Activated CD4-positive, CD25-positive, alpha-beta regulatory T cell (primary cell): ENCODE measurements at places on chromosomes 6 and 20.

GRCh38 chr6:18527836-18528743 is 140.9 kb downstream of the RNF144B start:
- DNase-seq = no peak

DNA sequence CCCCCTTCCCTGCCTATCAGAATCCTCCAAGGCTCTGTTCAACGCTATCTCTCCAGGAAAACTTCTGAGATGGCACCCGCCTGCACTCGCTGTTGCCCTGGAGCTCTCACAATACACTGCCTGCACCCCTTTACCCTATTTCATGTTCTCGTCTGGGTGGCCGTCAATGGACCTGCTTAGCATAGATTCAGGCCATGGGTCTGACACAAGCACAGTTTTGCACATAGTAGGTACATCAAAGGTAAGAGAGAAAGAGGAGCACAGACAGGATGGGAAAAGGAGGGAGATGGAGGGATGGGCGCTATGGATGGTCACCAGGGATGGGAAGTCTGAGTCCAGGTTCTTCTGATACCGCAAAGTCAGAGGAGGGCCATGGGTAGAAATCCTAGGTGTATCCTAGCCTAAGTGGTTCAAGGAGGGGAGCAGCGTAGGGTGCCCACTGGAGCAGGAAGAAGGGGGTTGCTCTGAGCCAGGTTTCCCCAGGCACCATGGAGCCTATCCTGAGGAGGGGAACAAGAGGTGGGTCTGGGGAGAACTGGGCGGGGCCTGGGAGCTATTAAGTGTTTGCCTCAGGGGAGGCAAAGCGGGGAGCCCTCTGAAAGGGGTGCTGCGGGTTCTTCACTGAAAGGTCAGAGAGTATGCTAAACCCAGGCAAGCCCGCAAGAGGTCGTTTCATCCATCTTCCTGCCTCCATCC is 89.3 kb downstream of the MRPL14 start:
- no peak for DNase-seq

GRCh38 chr20:7926323-7926722 is 13.9 kb downstream of the HAO1 start:
- DNase-seq = no peak

GRCh38 chr20:46487628-46488027 is 25.7 kb downstream of the ZNF334 start:
- no peak for DNase-seq

DNA sequence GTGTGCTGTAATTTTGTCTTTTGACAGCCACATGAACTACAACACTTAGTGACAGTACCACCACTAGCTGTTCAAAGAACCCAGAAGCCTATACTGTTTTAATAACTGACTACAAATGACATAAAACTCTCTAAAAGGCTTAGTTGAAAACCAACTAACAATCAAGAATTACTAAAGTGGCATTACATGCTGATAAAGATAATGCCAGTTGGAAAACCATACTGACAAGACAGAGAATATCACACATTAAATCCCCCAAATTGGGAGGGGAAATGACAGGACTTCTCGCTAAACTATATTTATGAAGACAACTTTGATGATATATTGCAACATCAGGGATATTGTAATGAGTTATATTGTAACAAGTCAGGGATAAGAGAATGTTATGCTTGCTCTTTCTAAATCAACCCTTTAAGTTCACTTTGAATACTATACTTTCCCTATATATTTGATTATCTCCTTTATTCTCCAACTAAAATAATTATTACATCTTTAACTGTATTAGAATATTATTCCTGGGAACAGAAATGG is 6.2 kb downstream of the NCOA5 start:
- no peak for DNase-seq

DNA sequence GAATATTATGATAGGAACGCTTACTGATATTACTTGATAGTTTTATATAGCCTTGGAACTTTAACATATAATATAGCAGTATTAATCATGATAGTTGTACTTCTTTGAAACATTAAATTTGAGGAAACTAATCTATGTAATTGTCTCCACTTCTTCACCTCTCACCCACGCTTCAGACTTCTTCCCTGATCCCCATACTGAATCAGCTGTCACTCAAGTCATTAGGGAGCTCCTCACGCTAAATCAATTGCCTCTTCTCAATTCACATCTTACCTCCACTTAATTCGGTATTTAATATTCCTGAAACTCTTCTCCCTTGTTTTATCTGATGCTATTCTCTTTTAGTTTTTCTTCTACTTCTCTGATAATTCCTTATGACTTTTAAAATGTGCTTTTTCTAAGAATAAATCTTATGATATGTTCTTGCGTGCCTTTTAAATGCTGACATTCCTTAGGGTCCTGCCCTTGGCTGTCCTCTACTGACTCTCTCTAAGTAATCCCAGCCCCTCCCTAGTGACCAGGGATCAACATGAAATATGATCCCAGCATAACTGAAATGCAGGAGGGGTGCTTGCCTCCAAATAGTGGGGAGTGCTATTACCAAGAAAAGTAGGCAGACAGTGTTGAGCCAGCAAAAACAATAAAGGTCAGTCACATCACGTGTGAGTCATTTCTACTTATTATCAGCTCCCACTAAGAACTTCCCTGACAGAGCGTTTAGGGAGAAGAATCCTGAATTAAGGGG is 9.9 kb downstream of the ANKRD66 start:
- no peak for DNase-seq
